Tibial nerve (tissue), 4 donors: ENCODE measurements at places on chromosomes 7 and 10. TPM values are rescaled to one million over a fixed set of nuclear protein-coding genes. Genes with fewer than 3 reads are reported as not detected.

GRCh38 chr10:29553544-29554250, 81.1 kb downstream of the SVIL start:
- DNase-seq = no peak
- no peaks in the 10 kb centered on the region for H3K4me1 ChIP-seq
- H3K27me3 ChIP-seq = no peaks in the 10 kb centered on the region
- H3K36me3 ChIP-seq = peaks cover 32% of the 10 kb centered on the region
- no peak overlapping the region for H3K4me3 ChIP-seq

DNA sequence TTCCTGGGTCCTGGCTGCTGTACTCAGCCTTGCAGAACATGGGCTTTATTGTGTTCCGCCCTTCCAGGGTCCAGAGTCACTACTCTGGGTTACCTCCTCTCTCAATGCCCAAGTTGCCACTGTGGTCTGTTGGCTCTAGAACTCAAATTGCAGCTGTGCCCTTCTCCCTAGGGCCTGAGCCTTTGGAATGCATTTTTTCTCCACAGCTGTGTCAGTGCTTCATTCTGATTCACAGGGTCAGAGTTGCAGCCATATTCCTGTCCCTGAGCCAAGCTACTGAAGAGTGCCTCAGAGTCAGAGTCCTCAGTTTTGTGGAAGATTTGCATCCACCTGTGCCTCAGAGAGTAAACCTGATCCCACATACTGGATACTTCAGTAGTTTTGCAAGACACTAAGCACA, 167.5 kb downstream of the ITGB1 start:
- H3K4me3 ChIP-seq = no peak overlapping the region
- H3K27ac ChIP-seq = no peak overlapping the region
- DNase-seq = no peak
- no peaks in the 10 kb centered on the region for H3K27me3 ChIP-seq
- no peaks in the 10 kb centered on the region for H3K36me3 ChIP-seq
- H3K4me1 ChIP-seq = no peaks in the 10 kb centered on the region

GRCh38 chr10:22491931-22492615, 146.8 kb downstream of the SPAG6 start:
- no peaks in the 10 kb centered on the region for H3K4me1 ChIP-seq
- H3K27ac ChIP-seq = no peak overlapping the region
- no peak for DNase-seq
- no peaks in the 10 kb centered on the region for H3K27me3 ChIP-seq
- H3K4me3 ChIP-seq = no peak overlapping the region
- H3K36me3 ChIP-seq = no peaks in the 10 kb centered on the region

DNA sequence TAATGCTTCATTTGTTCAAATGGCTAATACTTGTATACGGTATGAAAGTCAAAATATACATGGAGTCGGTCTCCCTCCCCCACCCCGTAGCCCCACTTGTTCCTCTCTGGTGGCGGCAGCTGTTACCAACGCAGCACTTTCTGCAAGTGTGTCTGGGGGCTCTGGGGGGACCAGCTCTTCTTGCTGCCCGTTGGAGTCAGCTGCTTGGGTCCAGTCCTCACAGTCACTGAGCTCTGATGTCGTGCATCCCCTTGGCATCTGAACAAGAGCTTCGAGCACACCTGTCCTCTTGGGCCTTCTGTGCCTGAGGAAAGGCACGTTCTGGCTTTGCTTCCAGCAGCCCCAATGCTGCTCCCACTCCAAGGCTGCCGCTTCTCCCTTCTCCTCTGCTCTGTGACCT, 493.1 kb downstream of the PLXNA4 start:
- H3K27me3 ChIP-seq = no peaks in the 10 kb centered on the region
- no peak for DNase-seq
- H3K4me3 ChIP-seq = no peak overlapping the region
- H3K36me3 ChIP-seq = no peaks in the 10 kb centered on the region
- H3K4me1 ChIP-seq = peaks cover 16% of the 10 kb centered on the region

DNA sequence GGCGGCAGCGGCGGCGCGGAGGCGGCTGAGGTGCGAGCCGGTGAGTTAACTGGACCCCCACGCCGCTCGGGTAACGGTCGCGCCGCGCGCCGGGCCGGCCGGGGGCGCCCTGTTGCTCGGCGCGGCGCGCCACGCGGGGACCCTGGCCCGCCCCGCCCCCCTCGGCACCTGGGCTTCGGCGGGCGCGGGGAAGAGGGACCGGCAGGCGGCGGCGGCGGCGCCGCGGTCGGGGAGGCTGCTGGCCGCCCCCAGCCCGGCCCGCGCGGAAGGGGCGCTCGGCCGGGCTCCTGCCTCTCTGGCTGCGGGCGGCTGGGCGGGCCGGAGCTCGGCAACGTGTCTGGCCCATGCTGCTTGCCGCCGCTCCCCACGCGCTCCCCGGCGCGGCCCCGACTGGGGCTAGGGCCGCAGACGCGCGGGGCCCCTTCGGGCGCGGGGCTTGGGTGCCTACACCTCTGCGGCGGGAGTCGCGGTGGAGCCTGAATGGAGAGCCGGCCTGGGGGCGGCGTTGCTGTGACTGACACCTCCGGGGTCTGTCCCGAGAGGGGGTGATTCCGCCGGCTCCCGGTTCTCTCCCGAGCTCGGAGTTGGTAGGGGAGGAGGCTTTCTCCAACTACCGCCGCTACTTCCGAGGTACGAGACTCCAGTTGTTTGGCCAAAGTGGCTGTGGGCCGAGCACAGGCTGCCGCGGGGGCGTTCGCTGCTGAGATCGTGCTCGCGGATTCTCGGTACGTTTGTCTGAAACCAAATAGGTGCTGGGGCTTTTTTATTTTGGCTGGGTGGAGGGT, 494 bp downstream of the PALS2 start:
- no peaks in the 10 kb centered on the region for H3K27me3 ChIP-seq
- H3K36me3 ChIP-seq = no peaks in the 10 kb centered on the region
- peak overlapping the region; percentile 66 for H3K27ac ChIP-seq
- H3K4me1 ChIP-seq = peaks cover 16% of the 10 kb centered on the region
- peak; percentile 15 for DNase-seq
- peak overlapping the region; percentile 67 for H3K4me3 ChIP-seq

- no peak for DNase-seq
- H3K4me3 ChIP-seq = no peak overlapping the region
- H3K36me3 ChIP-seq = no peaks in the 10 kb centered on the region
These were observed 55.9 kb downstream of the DIP2C start for GRCh38 chr10:633279-634245.

DNA sequence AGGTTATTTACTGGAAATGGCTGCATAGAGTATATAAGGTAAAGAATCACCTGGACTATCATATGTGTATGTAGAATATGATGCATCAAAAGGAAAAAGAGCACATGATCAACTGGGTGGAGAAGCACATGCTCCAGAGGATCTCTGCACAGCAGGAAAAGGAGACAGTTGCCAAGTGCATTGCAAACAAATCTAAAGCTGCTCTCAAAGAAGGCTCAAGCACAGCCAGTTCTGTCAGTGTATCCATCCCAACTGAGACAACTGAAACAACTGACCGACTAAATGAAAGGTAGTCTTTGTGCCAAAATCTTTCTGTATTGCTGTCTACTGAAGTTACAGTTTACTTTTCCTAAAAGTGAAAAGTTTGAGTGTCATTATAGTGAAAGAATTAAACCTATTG, 83.2 kb upstream of the SGCE start:
- H3K36me3 ChIP-seq = no peaks in the 10 kb centered on the region
- no peak overlapping the region for H3K4me3 ChIP-seq
- no peak for DNase-seq

GRCh38 chr10:121248266-121248665, 350.0 kb downstream of the FGFR2 start:
- no peak overlapping the region for H3K4me3 ChIP-seq
- H3K36me3 ChIP-seq = no peaks in the 10 kb centered on the region
- no peak for DNase-seq
- H3K27me3 ChIP-seq = no peaks in the 10 kb centered on the region
- H3K27ac ChIP-seq = no peak overlapping the region
- H3K4me1 ChIP-seq = no peaks in the 10 kb centered on the region

- no peak overlapping the region for H3K27ac ChIP-seq
- no peaks in the 10 kb centered on the region for H3K27me3 ChIP-seq
- no peaks in the 10 kb centered on the region for H3K4me1 ChIP-seq
These were observed 91.4 kb downstream of the ZNF777 start for GRCh38 chr7:149369497-149369896.

DNA sequence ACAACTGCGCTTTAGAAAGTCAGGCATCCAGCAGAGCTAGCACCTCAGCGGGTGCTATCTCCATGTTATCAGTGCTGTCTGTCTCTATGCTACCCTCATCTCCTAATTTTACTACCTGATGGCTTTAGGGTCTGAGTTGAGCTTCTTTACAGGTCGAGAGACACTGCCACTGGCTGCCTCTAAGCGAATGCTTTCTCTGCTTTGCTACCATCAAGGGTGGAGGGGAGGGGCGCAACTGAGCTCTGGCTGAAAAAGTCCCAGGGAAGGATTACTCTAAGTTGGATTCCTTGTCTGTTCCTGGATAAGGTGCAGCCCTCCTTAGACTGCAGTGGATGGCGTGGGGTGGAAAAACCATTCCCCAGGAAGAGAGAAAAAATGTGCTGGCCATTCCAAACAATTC, 105.7 kb downstream of the CDK14 start:
- no peak for DNase-seq
- H3K4me1 ChIP-seq = peaks cover 6% of the 10 kb centered on the region
- peak overlapping the region; percentile 68 for H3K27ac ChIP-seq

The EN2 gene
- under 0.01 TPM for total RNA-seq

The TMEM176B gene
- 83.1 TPM for total RNA-seq

DNA sequence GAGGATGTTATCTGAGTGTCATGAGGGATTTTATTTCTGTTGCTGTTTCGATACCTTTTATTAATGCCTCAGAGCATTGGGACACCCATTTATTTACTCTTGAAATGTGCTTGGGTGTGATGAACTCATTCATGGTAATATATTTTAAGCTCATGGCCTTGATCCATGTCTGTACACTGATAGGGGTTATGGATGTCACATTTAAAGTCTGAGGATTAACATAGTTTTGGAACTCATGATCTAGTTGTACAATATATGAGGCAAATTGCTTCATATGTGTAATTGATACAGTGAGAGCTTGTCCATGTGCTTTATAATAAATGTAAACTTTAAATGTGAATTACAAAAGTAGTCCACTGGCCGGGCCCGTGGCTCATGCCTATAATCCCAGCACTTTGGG, 23.0 kb upstream of the ZRANB1 start:
- H3K27ac ChIP-seq = no peak overlapping the region
- no peak for DNase-seq
- H3K36me3 ChIP-seq = no peaks in the 10 kb centered on the region

DNA sequence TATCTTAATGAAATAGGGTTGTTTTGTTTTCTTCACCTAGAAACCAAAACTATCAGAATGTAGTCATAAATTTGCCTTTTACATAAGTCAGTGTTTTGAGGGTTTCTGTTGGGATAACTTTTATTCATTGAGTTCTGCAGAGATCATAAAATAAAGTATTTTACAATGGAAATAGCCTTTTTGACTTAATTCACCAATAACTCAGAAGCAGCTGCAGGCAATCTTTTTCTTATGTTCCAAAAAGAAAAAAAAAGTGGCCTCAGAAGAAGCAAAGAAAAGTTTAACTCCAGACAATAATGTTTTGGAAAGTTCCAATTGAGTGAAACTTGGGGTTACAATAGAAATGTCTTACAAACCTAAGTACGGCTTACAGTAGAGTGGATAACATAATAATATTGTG, 491.7 kb upstream of the NRP1 start:
- DNase-seq = no peak
- H3K27me3 ChIP-seq = no peaks in the 10 kb centered on the region
- H3K4me3 ChIP-seq = no peak overlapping the region
- H3K36me3 ChIP-seq = no peaks in the 10 kb centered on the region

The RBP3 gene
- not detected for total RNA-seq

- H3K36me3 ChIP-seq = no peaks in the 10 kb centered on the region
- H3K4me1 ChIP-seq = no peaks in the 10 kb centered on the region
- no peak for DNase-seq
- no peaks in the 10 kb centered on the region for H3K27me3 ChIP-seq
These were observed 156.2 kb upstream of the THSD7A start for GRCh38 chr7:11988186-11988585.

DNA sequence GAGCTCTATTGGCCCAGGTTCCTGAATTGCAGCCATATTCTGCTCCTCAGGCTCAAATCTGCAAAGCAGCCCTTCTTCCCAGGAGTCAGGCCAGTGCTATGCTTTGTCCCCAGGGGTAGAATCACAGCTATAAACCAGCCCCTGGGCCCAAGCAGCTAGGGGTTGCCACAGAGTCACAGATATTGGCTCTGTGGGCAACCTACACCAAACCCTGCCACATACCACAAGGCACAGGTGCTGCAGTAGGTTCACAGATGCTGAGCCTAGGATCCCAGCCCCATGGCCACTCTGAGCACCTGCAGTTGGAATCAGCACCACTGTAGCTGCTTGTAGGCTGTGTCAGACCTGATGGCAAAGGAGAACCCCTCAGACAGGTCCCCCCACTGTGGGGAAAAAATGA, 43.1 kb upstream of the CAMK2B start:
- no peak overlapping the region for H3K27ac ChIP-seq
- no peak for DNase-seq
- H3K27me3 ChIP-seq = no peaks in the 10 kb centered on the region
- H3K4me3 ChIP-seq = no peak overlapping the region

GRCh38 chr10:86840498-86840897, 84.1 kb downstream of the BMPR1A start:
- no peaks in the 10 kb centered on the region for H3K36me3 ChIP-seq
- no peaks in the 10 kb centered on the region for H3K27me3 ChIP-seq
- no peak overlapping the region for H3K4me3 ChIP-seq
- no peaks in the 10 kb centered on the region for H3K4me1 ChIP-seq
- H3K27ac ChIP-seq = no peak overlapping the region

DNA sequence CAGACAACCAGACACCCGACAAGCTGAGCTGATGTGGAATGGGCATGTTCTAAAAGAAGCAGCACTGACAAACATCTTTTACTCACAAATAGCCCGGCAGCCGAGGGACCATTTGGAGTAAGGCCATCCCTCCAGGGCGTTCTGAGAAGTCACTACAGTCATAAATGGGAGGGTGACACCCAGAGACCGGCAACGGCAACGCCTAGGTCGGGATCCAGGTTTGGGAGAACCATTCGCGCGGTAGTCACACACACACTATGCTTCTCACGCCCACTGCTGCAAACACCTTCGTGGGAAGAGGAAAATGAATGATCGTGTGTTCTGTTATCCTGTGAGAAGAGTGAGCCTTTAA, 9.8 kb downstream of the TNS3 start:
- H3K27me3 ChIP-seq = no peaks in the 10 kb centered on the region
- peak overlapping the region; percentile 68 for H3K27ac ChIP-seq
- H3K4me1 ChIP-seq = peaks cover 70% of the 10 kb centered on the region
- H3K36me3 ChIP-seq = no peaks in the 10 kb centered on the region
- no peak for DNase-seq

DNA sequence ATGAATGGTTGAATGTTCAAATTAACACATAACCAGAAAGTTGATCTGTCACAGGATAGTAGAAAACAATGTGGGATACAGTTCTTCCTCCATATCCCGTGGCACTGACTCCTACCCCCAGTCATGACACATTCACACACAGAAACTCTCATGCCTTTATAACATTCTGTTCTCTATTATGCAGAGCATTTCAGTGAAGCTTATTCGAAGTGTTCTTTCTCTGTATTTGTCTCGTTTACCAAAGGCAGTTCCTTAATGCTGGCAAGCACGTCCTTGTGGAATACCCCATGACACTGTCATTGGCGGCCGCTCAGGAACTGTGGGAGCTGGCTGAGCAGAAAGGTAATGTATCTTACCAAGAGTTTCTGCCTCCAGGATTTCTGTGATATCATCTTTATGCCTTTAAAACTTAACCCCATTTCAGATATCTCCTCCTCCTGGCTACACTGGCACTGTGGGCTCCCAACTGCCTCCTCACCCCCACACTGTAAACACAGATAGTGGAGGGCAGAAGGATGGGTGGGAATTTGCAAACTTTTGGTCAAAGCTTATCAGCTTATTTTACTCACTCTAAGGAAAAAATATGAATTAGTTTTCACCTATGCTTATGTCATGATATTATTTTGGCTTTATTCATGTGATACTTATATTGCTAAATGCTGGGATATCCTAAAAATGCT, 34.1 kb downstream of the BLVRA start:
- no peaks in the 10 kb centered on the region for H3K4me1 ChIP-seq
- no peak for DNase-seq
- H3K27ac ChIP-seq = no peak overlapping the region
- no peak overlapping the region for H3K4me3 ChIP-seq

The PAX4 gene
- not detected for total RNA-seq

The CALD1 gene
- 870 TPM for total RNA-seq
